ENCODE measurements at places on chromosomes 4 and X.

GRCh38 chr4:15899511-15899910 is 39.0 kb downstream of the FGFBP1 start:
- no peak for DNase-seq

DNA sequence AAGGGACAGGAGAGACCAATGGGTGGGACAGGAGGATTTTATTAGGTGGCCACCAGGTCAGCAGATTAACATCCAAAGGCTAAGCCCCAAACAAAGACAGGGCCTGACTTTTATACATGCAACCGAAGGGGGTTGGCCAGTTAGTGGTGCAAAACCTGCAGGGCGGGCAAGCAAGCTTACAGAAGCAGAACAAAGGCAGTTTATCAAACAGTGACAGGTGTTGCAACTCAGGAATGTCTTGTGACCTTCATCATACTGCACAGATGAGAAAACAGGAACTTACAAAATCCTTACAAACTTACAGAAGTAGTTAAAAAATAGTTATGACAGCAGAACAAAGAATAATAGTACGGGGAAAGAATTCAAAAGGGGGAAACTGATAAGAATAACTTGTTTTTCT is 708.1 kb downstream of the GLUD2 start:
- no peak for DNase-seq

- no peak for DNase-seq
These were observed 485.3 kb downstream of the IL15 start for GRCh38 chr4:142121448-142122350.

- no peak for DNase-seq
These were observed 126.9 kb upstream of the GIMD1 start for GRCh38 chr4:106495476-106495875.

- no peak for DNase-seq
These were observed 687.2 kb upstream of the AADAT start for GRCh38 chr4:170776983-170777382.

DNA sequence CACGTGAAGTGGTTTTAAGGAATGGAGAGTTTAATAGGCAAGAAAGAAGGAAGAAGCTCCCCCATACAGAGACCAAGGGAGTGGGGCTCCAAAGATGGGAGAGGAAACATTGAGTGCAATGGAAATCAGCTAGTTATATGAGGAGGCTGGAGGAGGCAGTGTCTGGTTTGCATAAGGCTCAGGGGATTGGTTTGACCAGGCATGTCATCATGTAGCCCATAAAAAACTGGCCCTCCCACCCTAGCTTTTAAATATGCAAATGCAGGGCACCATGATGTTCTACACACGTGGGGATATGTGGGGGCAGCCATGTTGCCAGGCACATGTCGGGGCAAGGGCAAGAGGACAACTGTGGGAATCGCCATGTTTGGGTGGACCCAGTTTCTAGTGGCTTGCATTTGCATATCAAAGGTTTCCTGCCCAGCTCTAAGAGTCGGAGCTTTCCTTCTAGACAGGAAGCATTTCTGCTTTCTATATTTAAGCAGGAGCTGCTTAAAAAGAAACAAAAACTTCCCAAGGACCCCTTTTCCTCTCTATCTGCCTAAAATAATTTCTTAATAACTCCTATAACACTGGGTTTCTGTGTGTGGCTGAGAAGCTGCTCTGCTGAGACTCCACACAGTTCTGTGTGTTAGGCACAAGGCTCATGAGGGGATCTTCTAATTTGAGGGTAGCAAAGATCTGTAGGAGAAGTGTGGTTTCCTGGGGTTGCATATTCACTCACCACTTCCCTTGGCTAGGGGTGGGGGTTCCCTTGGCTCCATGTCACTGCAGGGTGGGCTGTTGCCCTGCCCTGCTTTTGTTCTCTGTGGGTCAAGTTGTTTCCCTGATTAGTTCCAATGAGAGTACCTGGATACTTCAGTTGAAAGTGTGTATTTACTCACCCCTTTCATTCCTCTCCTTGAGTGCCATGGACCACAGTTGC is 113.5 kb downstream of the VSIG4 start:
- no peak for DNase-seq

DNA sequence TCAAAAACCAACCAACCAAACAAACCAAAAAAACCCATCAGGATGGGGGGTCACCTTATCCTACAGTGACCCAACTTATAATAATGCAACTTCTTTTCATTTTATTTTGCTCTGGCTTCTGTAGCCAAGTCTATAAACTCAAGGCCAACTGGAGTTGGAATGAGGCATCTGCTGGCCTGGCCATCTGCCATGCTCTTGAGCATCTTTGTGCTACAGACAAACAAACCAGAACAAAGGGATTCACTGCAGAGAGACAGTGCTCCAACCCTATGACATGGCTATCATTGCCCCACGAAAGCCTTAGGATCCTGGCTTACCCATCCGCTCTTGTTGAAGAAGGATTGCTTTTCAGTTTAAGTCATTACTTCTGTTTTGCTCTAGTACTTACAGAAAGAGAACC is 49.2 kb upstream of the SCRG1 start:
- DNase-seq: no peak

GRCh38 chrX:106955004-106955772 is 35.0 kb downstream of the CLDN2 start:
- DNase-seq: no peak

DNA sequence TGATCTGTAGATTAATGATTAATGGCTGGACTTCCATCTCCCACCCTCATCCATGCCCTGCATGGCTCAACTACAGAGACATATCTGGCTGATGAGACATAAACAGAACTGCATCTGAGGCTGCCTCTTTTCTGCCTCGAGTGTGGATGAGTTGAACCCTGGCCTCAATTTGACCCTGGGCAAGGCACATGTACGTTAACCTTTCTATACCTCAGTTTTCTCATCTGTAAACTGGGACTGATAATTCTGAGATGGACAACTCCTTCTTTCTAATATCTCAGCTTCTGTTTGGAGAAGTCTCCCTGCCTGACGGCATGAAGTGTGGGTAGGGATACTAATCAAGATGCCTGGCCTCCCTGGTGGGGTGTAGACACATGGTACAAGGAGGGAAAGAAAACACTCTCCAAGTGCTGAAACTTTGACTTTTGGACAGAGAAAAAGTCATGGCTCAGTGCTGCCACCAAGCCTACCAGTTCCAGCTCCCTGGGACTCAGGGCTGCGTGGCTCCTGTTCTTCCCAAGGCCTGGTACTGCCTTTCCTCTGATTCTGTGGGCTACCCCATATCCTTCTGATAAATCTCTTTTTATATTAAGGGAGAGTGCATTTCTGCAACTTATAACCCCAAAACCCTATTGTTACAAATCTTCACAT is 64.4 kb downstream of the HAUS3 start:
- no peak for DNase-seq

GRCh38 chr4:2284934-2285612 is 23.2 kb upstream of the MXD4 start:
- DNase-seq: no peak

Data from cortex of kidney (tissue), 1 donor.